ENCODE measurements at places on chromosomes 6 and 20. TPM values are rescaled to one million over a fixed set of nuclear protein-coding genes. Genes with fewer than 3 reads are reported as not detected.

MOXD1 gene
- 25.9 TPM for total RNA-seq

TRIM10 gene
- 1.6 TPM for total RNA-seq

GPLD1 gene
- 55.3 TPM for total RNA-seq

LPA gene
- total RNA-seq, result not detected

PSMB1 gene
- total RNA-seq, result 196 TPM

PIGT gene
- total RNA-seq, result 58.3 TPM

C4A gene
- 6.0 TPM for total RNA-seq

ZC3H12D gene
- total RNA-seq, result 0.23 TPM

EYA4 gene
- total RNA-seq, result 0.23 TPM

HLA-DQB1 gene
- total RNA-seq, result 2.3 TPM

DNA sequence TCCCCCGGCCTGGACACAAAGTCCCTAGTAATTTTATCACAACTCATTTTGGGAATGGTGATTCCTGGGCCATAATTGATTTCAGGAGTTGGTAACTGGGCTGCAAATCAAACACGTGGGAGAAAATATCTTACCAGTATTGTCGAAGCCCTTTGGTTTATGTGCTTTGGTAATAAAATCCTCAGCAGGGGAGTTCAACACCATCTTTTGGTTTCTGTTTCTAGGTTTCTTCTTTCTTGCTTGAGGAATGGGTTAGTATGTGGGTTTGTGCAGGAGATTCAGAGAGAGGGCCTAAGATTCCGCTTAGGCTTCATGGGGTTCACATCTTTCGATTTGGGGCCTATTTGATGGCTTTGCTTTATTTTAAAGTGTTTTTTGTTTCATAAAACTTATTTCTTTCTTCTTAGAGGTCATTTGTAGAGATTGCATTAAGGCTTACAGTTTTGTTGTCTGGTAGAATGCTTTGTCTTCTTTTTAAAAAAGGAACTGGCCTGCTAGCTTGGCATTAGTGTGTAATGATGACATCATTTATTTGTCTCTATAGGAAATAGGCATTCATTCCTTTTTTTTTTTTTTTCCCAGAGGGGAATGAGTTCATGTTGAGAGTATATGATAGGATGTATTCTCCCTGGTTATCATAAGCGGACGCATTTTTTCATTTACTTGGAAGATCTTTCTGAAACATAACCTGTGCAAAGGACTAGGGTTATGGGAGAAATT lies 45.8 kb downstream of the CYP24A1 start:
- no peak overlapping the region for H3K27ac ChIP-seq
- H3K36me3 ChIP-seq, result no peaks in the 10 kb centered on the region
- H3K27me3 ChIP-seq, result no peaks in the 10 kb centered on the region

DNA sequence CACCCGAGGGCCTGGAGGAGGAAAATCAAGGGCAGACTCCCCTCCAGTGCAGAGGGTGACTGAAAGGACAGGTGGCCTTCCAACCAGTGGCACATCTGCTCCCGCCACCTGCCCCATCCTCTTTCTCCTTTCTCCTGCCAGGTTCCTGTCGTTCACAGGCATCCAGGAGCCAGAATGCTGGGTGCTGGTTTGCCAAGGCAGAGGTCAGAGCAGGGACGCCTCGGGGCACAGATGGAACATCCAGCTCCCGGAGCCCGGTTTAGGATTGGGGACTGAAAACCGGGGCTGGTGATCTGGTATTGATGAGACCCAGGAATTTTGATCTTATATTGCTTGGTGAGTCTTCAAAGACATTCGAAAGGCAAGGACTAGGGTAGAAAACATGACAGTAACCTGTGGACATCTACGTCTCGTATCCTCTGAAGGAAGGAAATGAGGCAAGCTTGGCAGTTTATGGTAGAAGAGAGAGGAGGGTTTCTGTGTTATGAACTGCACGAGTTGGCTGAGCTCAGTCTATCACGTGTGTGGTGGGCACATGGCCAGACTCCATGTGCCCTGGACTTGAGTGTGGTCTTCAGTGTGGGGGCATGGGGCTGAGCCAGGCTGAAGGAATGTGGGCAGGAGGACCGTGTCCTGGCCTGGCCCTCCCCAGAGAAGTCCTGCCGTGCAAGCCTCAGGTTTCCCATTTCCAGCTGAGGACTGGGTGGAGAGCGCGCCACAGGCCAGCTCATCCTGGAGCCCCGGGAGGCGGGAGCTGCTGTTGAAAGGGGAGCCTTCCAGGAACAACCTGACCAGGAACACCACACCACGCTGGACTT lies 74.2 kb downstream of the IRF4 start:
- H3K36me3 ChIP-seq, result no peaks in the 10 kb centered on the region
- no peak overlapping the region for H3K4me3 ChIP-seq
- no peak overlapping the region for H3K27ac ChIP-seq
- peaks cover 23% of the 10 kb centered on the region for H3K27me3 ChIP-seq

DNA sequence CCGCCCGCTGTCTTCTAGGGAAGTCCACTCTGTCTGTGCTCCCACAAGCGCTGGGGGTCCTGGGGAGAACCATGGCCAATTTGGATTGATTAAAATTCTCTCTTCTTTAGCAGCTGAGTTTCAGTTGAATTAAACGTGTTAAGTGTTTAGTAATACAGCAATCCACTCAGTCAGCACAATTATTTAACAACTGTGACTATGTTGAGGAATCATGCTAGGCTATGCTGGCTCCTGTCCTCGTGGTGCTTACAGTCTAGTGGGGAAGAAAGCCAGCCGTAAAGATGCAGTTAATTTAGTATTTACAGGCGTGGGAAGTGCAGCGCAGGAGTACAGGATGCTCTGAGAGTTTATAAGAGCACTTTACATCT lies 88.9 kb upstream of the FOXP4 start:
- H3K27ac ChIP-seq, result no peak overlapping the region
- DNase-seq, result no peak
- H3K27me3 ChIP-seq, result peaks cover 16% of the 10 kb centered on the region
- no peaks in the 10 kb centered on the region for H3K4me1 ChIP-seq
- H3K36me3 ChIP-seq, result no peaks in the 10 kb centered on the region

- no peaks in the 10 kb centered on the region for H3K27me3 ChIP-seq
- peaks cover 15% of the 10 kb centered on the region for H3K4me1 ChIP-seq
- DNase-seq, result no peak
These were observed 6.6 kb downstream of the SULF2 start for GRCh38 chr20:47778398-47779354.

DNA sequence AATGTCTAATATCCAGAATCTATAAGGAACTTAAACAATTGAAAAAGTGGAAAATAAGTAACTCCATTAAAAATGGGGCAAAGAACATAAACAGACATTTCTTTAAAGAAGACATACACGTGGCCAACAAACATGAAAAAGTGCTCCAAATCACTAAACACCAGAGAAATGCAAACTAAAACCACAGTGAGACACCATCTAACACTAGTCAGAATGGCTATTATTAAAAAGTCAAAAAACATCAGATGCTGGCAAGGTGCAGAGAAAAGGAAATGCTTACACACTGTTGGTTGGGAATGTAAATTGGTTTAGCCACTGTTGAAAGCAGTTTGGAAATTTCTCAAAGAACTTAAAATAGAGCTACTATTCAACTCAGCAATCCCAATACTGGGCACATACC lies 169.2 kb upstream of the MANEA start:
- no peak overlapping the region for H3K4me3 ChIP-seq
- H3K27ac ChIP-seq, result no peak overlapping the region
- H3K27me3 ChIP-seq, result no peaks in the 10 kb centered on the region

DNA sequence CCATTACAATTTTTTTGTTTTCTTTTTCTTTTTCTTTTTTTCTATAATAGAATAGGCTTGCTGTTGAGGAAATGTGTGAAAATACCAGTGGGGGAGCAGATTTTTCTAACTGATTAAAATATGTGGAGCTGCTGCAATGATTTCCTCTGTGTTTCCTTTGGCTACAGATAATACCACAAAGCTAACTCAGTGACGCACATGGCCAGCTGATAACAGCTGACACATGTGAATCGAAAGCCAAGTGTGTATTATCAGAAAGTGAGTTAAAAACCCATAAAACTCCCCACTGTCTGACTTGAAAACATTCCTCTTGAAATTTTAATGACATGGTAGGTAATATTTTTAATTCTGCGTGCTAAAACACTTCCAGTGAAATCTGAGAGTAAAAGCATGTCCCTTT lies 70.8 kb upstream of the AHI1 start:
- H3K36me3 ChIP-seq, result no peaks in the 10 kb centered on the region
- no peaks in the 10 kb centered on the region for H3K27me3 ChIP-seq
- H3K4me1 ChIP-seq, result no peaks in the 10 kb centered on the region
- no peak overlapping the region for H3K27ac ChIP-seq

- no peaks in the 10 kb centered on the region for H3K27me3 ChIP-seq
- no peak overlapping the region for H3K4me3 ChIP-seq
- H3K36me3 ChIP-seq, result no peaks in the 10 kb centered on the region
- H3K27ac ChIP-seq, result no peak overlapping the region
- DNase-seq, result no peak
These were observed 503.2 kb upstream of the ID4 start for GRCh38 chr6:19333936-19334335.

GRCh38 chr6:106702046-106702445 lies 72.7 kb downstream of the QRSL1 start:
- H3K36me3 ChIP-seq, result no peaks in the 10 kb centered on the region
- H3K27ac ChIP-seq, result no peak overlapping the region
- H3K4me3 ChIP-seq, result no peak overlapping the region
- no peaks in the 10 kb centered on the region for H3K4me1 ChIP-seq
- H3K27me3 ChIP-seq, result no peaks in the 10 kb centered on the region
- DNase-seq, result no peak

DNA sequence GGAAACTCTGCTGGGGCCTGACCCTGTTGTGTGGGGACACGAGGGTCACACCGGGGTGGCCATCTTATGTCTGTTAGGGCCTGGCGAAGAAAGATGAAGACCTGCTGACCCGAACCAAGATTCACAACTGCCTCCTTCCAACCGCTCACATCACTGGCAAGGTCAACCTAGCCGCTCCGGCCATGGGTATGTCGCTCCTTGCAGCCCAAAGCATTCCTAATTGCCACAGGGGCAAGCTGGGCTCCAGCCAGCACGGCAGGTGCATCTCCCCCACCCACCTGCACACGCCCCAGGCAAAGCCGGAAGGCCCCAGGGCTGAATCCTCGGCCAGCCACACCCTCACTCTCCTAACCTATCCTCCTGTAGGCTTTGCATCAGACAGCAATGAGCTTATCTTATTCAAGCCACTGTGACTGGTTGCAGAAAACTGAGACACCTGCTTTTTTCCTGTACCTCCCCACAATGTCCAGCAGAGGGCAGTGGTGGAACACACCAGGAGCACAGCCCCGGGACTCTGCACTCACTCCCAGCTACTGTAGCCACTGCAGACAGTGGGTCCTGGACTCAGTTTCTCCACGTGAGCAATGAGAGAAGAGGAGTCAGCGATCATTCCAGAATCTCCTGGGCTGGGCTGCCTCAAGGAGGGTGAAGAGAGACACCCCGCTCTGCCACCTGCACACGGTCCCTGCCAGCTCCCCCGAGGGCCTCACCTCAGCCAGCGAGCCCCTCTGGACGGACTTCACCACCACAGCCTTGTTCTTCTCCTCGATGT lies 170.2 kb downstream of the PREX1 start:
- no peak overlapping the region for H3K27ac ChIP-seq
- H3K36me3 ChIP-seq, result peaks cover 22% of the 10 kb centered on the region
- DNase-seq, result no peak
- no peaks in the 10 kb centered on the region for H3K27me3 ChIP-seq
- H3K4me1 ChIP-seq, result peaks cover 20% of the 10 kb centered on the region

GRCh38 chr20:56653211-56653610 lies 24.1 kb downstream of the TFAP2C start:
- peak overlapping the region; percentile 34 for H3K27ac ChIP-seq
- peaks cover 8% of the 10 kb centered on the region for H3K4me1 ChIP-seq
- no peak overlapping the region for H3K4me3 ChIP-seq
- H3K27me3 ChIP-seq, result no peaks in the 10 kb centered on the region

DNA sequence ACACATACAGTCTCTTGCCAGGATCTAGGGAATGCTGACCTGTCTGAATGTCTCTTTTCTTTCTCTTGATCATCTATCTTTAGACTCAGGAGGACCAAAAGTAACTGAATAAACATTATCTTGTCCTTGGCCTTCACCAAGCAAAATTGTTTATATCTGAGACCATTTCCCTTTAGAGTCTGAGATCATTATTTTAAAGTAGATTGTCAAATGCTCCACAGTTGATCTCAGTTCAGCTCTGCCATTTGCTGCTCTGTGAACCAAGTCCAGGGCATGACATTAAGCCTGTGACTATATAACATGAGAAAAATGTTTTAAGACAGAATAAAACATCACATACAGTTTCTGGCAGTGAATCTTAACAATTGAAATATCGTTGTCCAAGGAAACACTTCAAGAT lies 148.3 kb upstream of the NRSN1 start:
- no peaks in the 10 kb centered on the region for H3K4me1 ChIP-seq
- no peaks in the 10 kb centered on the region for H3K27me3 ChIP-seq
- H3K27ac ChIP-seq, result no peak overlapping the region
- H3K4me3 ChIP-seq, result no peak overlapping the region
- no peak for DNase-seq
- H3K36me3 ChIP-seq, result no peaks in the 10 kb centered on the region

DNA sequence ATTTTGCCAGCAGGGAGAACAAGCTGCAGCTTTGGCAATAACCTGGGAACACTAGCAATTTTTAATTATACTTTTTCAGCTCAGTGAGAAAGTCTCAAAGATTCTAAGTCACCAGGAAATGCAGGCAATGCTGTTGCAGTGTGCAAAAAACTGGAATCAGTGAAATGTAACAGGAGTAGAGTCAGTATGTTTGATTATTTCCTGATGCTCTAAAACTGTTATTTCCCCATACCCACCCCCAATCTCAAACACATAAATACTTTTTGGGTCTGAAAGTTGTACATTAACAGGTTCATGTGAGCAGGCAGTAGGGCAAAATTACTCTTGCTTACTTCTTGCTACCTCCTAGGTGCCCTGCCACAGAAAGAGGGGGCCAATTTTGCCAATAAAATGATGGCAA lies 65.4 kb upstream of the BEND6 start:
- no peaks in the 10 kb centered on the region for H3K4me1 ChIP-seq
- no peaks in the 10 kb centered on the region for H3K36me3 ChIP-seq
- no peak for DNase-seq
- no peak overlapping the region for H3K27ac ChIP-seq
- no peak overlapping the region for H3K4me3 ChIP-seq

- no peaks in the 10 kb centered on the region for H3K27me3 ChIP-seq
- no peaks in the 10 kb centered on the region for H3K4me1 ChIP-seq
- no peak overlapping the region for H3K27ac ChIP-seq
These were observed 76.1 kb downstream of the ME1 start for GRCh38 chr6:83354747-83355146.

DNA sequence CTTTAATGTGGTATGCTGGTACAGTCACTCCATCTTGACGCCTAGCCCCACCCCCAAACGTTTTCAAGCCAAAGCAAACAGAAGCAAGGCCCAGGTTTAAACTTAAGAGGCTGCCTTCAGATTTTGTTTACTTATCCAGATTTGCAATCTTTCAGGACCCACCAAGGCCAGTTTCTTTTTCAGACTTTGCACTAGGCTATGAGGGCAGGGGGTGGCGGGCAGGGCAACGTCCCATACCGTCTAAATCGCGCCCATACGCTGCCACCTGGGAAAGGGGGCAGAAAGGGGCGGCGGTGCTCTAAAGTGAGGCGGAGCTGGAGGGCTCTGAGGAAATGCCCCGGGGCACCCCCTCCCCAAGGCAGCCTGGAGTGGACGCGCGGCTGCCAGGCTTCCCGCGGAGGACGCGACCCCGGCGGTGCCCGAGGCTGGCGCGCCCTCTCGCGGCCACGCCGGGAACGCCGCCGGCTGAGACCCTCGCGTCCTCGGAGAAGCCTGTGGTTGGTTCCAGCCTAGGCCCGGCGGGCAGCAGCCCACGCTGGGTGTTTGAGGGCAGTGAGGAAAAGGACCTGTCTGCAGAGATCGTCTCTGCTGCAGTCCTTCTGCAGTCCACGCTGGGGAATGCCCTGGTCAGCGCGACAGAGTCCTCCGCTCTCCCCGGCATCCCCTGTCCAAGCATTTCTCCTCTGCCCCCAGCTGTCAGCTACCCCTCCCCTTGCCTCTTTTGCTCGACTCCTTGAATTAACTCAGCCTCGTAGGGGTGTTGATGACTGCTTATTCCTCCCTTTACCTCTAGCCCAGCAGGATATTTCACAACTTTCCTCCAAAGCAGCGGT lies 129.2 kb upstream of the PRND start:
- H3K4me3 ChIP-seq, result peak overlapping the region; percentile 44
- H3K27me3 ChIP-seq, result peaks cover 4% of the 10 kb centered on the region
- no peak for DNase-seq
